Stimulated activated CD4-positive, alpha-beta T cell treated with anti-CD3 and anti-CD28 coated beads, Interleukin-15, amount 100 ng/mL, for 48 hours (primary cell): ENCODE measurements at places on chromosomes 12 and 14.

GRCh38 chr12:101042211-101042610 is 167.8 kb downstream of the SLC5A8 start:
- DNase-seq = no peak

GRCh38 chr14:91509878-91510170 is 286 bp downstream of the PPP4R3A start:
- DNase-seq = no peak

GRCh38 chr12:115726691-115727090 is 550.8 kb downstream of the MED13L start:
- no peak for DNase-seq

- no peak for DNase-seq
Observed at GRCh38 chr12:21566907-21567394, 37.7 kb downstream of the GYS2 start.

DNA sequence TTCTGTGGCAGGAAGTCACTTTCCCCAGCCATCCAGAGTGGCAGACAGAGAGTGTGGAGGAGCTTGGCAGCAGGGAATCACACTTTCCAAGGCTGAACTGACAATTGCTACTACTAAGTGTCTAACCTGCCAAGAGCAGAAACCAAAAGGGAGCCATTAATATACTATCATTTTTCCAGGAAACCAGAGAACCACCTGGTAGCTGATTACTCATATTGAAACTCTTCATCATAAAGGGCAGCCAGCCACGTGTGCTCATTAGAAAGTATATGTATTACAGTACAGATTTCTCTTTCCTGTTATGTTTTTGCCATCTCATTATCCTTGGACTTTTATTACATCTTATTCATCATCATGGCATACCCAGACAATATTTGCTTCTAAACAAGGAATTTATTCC is 374.9 kb downstream of the GXYLT1 start:
- DNase-seq = no peak

DNA sequence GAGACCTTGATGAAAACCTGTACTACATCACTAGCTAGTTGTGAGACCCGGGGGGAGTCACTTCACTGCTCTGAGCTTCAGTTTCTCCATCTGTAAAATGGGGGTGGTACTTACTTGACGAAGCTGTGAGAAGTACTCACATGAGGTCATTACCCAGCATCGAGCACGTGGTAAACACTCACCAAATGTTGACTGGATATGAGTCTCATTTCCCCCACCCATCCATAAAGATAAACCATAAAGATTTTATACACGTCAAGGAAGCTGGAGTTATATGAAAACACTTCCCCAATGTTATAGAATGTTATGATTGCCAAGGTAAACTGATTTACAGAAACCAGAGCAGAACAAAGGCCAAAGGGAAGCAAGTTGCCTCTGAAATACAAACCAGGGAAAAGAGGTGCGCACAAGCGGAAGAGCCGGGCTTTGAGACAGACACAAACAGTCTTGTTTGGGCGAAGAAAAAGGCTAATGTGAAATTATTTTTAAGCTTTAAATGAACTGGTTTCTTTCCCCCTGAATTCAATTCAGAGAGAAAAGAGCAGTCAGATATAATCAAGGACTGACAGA is 536.8 kb downstream of the MED13L start:
- DNase-seq = no peak

DNA sequence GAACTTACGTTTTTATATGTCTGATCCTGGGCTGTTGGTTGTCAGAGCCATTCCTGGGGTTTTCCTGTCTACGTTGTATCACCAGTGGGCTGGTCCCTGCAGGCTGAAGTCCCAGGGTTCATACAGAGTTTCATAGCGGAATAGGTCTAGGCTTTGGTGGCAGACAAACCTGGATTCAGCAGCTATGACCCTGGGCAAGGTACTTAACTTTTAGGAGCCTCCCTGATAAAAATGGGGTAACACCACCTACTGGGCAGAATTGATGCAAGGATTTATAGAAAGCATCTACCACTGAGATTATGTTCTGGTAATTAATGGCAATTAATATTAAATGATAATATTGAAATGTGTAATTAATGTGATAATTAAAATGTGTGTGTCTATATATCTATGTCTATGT is 141.2 kb downstream of the SYNE2 start:
- no peak for DNase-seq

- no peak for DNase-seq
Observed at GRCh38 chr14:79050787-79051727, 880.9 kb downstream of the NRXN3 start.

DNA sequence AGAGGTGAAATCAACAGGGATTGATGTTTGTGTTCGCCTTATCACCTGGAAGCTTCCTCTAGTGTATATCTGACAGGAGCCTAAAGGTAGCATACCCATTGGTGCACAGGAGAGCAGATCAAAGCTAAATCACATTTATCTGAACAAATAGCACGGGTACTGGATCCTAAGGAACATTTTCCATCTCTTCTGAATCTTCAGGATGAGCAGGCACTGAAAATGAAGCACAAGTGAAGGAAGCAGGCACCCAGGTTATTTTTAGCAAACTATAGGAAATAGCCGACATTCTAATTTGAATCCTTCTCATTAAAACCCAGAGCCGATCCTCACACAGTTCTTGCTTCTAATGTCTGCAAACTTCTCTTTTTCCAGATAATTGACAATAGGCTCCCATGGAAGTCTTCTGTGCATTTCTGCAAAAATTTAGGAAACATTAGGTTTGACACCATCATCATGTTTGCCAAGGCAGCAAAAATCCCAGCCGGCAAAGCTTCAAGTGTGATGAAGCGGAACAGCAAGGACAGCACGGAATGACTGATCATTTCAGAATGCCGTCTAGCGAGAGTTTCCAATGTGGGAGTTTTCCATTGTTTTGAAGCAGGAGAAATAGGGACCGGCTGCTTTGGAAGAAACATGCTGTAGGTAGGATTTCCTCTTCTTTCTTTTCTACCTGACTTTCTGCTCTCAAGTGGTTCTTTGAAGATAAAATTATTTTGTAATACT is 24.3 kb upstream of the RGS6 start:
- no peak for DNase-seq

GRCh38 chr12:99957866-99958466 is 26.8 kb downstream of the ANKS1B start:
- no peak for DNase-seq

DNA sequence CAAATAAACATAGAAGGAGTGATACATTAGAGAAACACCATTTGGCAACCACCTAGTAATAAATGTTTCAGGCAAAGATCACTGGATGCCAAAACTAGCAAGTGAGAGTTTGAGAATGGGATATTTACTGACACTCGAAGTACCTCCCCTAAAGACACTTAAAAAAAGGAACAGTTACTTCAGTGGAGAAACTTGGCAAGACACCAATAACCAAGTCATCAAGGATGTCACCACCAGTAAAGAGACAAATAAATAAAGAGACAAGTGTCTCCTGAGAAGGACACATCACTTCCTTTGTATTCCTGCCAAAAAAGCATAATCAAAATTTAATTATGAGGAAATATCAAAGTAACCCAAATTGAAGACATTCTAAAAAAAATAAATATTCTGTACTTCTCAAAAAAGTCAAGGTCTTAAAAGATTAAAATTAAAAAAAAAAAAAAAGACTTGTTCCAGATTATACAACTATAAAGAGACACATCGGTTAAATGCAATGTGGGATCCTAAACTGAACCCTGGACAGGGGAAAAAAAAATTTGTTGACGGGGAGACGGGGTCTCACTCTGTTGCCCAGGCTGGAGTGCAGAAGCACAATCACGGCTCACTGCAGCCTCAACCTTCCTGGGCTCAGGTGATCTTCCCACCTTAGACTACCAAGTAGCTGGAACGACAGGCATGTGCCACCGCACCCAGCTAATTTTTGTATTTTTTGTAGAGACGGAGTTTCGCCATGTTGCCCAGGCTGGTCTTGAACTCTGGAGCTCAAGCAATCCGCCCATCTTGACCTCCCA is 26.4 kb downstream of the TM7SF3 start:
- DNase-seq = no peak

- no peak for DNase-seq
Observed at GRCh38 chr12:91074851-91075250, 17.0 kb upstream of the KERA start.

GRCh38 chr12:76628745-76629144 is 69.2 kb upstream of the OSBPL8 start:
- DNase-seq = no peak

DNA sequence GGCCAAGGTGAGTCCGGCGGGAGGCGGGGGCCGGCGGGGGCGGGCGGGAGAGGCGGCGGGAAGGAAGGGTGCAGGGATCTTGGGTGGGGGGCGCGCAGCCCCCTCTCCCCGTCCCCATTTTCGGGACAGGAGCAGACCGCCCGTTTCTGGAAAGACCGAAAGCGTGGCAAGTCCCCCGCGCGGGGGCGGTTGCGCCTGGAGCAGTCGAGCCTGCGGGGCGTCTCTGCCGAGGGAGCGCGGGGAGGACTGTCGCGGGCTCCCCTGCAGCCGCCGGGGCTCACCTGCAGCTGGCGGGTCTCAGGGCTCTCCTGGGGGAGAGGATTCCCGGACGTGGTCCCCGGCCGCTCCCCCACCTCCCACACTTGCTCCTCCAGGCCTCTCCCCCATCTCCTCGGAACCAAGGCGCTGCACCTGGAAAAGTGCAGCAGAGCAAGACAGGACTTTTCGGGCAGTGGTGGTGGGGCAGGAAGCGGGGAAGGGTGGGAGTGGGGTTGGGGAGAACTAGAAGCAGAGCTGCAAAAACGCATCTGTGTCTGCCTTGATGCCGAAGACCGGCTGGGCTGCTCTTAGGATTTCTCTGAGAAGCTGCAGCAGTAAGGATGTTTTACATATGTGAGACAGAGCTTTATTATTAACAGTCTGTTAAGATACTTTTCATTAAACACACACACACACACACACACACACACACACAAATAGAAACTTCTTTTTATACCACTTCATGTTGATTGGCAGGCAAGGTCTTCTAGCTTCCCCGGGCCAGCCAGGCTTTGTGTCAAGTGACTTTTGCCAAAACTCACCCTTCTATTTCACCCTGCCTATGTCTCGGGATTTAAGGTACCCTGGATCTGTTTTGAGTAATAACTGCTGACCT is 677 bp downstream of the C12orf75 start:
- peak; percentile 20 for DNase-seq

GRCh38 chr12:107884769-107885694 is 110.5 kb downstream of the ASCL4 start:
- peak; percentile 7 for DNase-seq

- DNase-seq = no peak
Observed at GRCh38 chr14:19743256-19743655, at the start of gene OR4Q3. TSS of gene OR4Q3 (plus strand) at chr14:19743571.

DNA sequence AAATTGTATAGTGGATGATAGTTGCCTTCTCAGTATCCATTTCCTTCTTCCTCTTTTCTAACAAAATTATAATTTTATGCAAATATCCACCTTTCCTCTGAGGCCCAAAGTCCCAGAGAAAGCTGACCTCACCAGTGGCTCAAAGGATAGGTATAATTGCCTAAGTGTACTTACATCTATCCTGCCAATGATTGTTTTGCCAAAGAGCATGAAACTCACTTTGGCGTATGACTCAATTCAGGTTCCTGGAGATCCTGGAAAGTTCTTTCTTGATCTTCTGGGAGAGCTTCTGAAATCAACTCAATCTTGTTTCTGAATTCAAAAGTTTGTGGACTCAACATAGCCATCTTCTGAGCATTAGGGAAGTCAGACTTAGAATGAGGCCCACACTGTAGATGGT is 10.5 kb upstream of the RBM25 start:
- DNase-seq = no peak

GRCh38 chr12:13816394-13816793 is 165.0 kb downstream of the GRIN2B start:
- DNase-seq = no peak

DNA sequence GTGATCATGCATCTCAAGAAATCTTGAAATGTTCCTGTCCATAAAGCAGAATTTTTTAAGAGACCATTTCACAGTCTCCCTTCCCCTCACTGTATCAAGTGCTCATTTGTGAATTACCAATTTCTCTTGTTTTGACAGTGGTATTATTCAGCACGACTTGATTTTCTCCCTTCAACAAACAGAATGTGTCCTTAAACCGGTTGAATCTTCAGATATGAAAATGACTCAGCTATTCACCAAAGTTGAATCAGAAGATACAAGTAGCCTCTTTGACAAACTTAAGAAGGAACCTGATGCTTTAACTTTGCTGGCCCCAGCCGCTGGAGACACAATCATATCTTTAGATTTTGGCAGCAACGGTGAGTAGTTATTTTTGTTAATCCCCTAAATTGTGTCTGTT is 25.5 kb upstream of the SNAPC1 start:
- no peak for DNase-seq

GRCh38 chr14:52060080-52060479 is 8.8 kb downstream of the NID2 start:
- no peak for DNase-seq

- no peak for DNase-seq
Observed at GRCh38 chr14:100035700-100036099, 29.5 kb upstream of the EVL start.

DNA sequence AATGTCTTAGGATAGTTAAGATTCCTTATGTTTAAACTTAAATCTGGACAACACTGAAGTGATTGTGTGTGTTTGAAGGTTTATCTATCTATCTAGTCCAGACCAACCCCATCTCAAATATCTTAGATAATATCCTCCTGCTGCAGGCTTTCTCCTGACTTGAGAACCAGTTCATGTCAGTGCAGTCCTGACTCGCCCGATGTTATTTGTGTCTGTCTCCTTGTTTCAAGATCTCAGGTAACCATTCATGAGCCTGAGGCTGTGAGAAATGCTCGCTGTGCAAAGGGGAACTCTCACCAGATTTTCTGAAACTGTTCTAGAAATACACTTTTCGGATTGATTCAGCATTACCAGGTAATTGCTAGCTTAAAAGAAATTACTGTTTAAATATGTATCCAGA is 356.2 kb downstream of the SNAPC1 start:
- DNase-seq = no peak

- no peak for DNase-seq
Observed at GRCh38 chr12:128863957-128864356, 10.7 kb downstream of the GLT1D1 start.

DNA sequence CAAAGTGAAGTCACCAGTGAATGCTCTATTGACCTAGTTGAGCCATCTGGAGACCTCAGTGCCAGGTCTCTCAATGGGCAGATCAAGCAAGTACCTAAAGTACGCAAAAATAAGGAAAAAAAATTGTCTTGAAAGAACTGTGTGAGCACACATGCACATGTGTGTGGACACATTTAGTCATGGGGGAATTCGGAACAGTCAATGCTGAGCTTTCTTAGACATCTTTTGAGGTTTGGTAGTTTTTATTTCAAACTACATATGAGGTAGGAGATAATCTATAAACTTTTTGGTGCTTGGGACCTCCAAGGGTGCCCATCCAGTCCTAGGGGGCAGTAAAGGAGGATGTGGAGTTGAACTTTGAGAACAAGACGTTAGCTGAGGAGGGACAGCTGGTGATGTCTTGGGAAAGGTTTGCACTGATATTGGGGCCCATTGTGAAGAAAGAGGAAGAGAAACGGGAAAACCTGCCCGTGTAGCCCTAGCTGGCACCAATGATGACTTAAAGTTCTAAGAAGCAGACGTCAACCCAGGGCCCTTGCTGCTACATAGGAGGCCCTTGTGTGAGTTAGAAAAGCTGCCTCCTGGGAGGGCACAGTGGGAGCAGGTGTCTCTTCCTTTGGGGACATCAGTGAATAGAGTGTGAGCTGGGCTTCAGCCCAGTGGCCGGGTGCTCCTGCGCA is 124.4 kb downstream of the NT5DC3 start:
- DNase-seq = no peak
